HCT116 (cell line): ENCODE measurements at places on chromosomes 5 and 9. TPM values are rescaled to one million over a fixed set of nuclear protein-coding genes. Genes with fewer than 3 reads are reported as not detected.

Gene SLC34A3
- 0.15 TPM for total RNA-seq

GRCh38 chr9:137461663-137462395 is 2.7 kb upstream of the NSMF start:
- DNase-seq, result peak; percentile 78

GRCh38 chr9:120536949-120537640 is 42.9 kb downstream of the CDK5RAP2 start:
- no peak for DNase-seq

Gene ACER2
- total RNA-seq, result 4.3 TPM

DNA sequence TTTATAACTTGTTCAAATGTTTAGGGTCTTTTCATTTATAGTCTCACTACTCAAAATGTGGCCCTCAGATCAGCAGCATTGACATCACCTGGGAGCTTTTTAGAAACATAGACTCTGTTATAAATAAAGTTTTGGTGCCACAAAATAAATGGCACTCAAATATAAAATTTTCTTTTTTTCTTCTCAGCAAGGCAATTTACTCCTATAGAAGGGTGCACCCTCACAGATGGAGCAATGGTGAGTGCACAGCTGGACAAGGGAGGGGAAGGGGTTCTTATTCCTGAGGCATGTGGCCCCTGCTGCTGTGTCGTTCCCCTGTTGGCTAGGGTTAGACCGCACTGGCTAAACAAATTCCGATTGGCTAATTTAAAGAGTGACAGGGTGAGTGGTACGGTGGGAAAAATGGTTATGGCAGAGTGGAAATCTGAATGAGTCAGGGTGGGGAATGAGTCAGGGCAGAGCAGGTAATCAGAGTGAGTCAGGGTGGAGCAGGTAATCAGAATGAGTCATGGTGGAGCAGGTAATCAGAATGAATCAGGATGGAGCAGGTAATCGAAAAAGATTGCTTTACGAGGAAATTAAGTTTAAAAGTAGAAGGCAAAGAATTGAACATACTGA is 31.8 kb upstream of the C7 start:
- peak; percentile 15 for DNase-seq

GRCh38 chr9:16213781-16214515 is 656.5 kb downstream of the BNC2 start:
- DNase-seq, result no peak

DNA sequence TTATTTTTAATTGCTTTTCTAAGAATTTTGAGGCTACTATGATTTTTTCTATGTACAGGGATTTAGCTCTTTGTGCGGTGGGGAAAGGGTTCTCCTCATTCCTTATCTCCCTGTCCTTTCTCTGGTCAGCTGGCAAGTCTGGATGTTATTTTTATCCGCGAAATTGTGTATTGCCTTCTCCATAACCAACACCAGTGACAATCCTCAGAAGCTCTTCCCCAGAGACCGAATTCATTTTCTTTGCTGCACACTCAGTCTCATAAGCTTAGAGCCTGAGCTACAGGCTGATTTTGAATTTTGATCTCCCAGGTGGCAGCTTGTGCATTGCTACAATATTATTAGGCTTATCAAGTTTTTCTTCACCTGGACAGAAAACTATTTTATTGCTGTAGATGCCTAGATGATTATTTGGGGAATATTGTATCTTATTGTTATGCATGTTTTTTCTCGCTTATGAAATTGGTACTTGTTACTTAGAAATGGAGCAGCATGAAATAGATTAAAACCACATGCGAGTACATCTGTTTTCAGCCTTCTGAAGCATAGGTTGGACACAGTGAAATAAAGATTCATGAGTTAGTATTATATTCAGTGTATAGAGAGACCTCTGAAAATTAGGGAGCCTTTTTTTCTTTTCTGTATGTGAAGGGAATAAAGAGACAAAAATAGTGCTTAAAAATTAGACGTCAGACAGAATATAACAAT is 27.3 kb downstream of the CPEB4 start:
- no peak for DNase-seq
